ENCODE measurements at places on chromosomes 1 and 21.
A peak's percentile ranks its signal among the peaks of the same experiment; 100 is the strongest.

DNA sequence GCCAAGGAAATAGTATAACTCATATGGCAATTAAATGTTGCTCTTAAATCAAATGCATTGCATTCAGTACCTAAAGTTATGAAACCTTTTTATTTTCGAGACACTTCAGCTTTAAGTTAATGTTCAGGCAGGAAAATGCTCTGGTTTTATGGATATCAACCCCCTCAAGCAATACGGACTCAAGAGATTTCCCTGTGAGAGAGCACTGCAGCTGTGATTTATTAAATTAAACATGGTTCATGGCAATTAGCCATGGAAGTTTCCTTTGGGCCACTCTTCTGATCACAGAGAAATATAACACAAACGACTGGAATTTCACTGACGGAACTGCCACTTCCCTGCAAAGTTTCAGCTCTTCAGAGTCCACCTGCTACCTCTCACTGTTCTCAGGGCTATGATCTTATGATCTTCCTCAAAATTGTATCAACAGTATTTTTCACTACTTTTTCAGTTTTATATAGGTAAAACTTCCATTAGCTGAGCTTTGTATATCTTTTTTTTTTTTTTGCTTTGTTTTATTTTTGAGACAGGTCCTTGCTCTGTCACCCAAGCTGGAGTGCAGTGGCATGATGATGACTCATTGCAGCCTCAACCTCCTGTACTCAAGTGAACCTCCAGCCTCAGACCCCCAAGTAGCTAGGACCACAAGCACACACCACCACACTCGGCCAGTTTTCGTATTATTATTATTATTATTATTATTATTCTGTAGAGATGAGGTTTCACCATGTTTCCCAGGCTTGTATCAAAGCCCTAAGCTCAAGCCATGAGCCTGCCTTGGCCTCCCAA is 923.1 kb upstream of the TMPRSS15 start:
- DNase-seq = no peak

DNA sequence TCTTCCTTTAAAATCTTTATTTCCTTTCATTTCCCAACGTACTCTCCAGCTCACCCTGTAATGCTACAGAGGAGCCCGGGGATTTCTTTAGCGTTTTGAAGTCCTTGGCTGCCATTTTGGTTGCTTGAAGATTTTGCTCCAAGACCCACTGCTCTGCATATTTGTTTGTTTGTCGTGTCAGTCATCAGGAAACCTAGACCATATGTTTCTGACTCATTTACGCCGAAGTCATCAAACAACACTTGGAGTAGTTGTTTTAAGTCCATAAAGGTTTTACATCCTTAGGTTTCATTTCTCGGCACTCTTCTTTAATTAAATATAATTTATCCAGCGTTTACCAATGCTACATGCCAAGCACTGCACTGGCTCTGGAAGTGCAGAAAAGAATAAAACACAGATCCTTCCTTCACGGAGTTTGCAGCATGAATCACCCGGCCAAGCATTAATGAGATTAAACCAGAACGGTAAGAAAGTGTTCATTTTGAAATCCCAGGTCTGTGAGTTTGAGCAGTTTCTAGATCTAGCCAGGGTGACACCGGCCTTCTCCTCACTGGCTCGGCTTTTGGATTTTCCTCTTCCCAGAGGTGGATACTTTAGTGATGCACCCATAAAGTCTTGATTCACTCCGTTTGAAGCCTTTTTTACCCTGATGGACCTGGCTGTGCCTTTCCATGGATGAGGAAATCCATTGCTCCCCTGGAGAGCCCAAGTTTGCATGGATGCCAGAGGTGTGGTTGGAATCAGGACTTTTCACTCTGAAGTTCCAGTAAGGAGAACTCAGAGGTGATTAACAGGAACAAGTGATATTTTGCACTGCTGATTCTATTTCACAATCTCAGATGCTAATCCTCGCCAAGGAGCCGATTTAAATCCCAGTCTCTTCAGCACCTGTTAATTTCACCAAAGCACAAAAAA is 109.3 kb downstream of the KAZN start:
- DNase-seq = no peak

- no peak for DNase-seq
Observed at GRCh38 chr1:189628857-189629256, 848.8 kb downstream of the BRINP3 start.

- DNase-seq = peak; percentile 57
Observed at GRCh38 chr1:2189459-2190425, 4.8 kb downstream of the FAAP20 start.

- no peak for DNase-seq
Observed at GRCh38 chr1:39087435-39087834, 61.3 kb downstream of the NDUFS5 start.

Data from NCI-H2171 (cell line).